A549 treated with dexamethasone at 1 μM for 4 hours (cell line): ENCODE measurements at places on chromosomes 13 and 19. TPM values are rescaled to one million over a fixed set of nuclear protein-coding genes. Genes with fewer than 3 reads are reported as not detected.

Gene ZNF14
- total RNA-seq, result 2.0 to 2.5 TPM (median 2.1 TPM) in 5 replicates

Gene ZNF878
- total RNA-seq, result not detected in 5 replicates

Gene DGKH
- 5.1 to 7.9 TPM (median 7.3 TPM) in 5 replicates for total RNA-seq

Gene CEACAM16
- 0.05 to 0.14 TPM (median 0.08 TPM) in 4 of 5 replicates, not detected in the other for total RNA-seq

Gene DHDH
- total RNA-seq, result 0.62 to 1.5 TPM (median 1.2 TPM) in 5 replicates

Gene ELAVL1
- 66.0 to 76.3 TPM (median 73.6 TPM) in 5 replicates for total RNA-seq

Gene ARHGEF18
- 50.2 to 86.6 TPM (median 76.5 TPM) in 5 replicates for total RNA-seq

Gene LGALS13
- total RNA-seq, result not detected in 5 replicates

Gene SULT2A1
- total RNA-seq, result 0.03 to 0.04 TPM in 2 of 5 replicates, not detected in the others

Gene STOML3
- not detected in 5 replicates for total RNA-seq

Gene ZIM2
- not detected in 5 replicates for total RNA-seq

Gene CNN2
- 93.3 to 117 TPM (median 109 TPM) in 5 replicates for total RNA-seq

Gene KLF1
- 0.11 TPM in 1 of 5 replicates, not detected in the others for total RNA-seq

Gene ZNF808
- 0.06 to 0.26 TPM (median 0.16 TPM) in 5 replicates for total RNA-seq

Gene TPTE2
- not detected in 5 replicates for total RNA-seq

Gene ZNF763
- not detected in 5 replicates for total RNA-seq

Gene PGLYRP1
- not detected in 5 replicates for total RNA-seq

Gene GRIN3B
- total RNA-seq, result 1.7 to 3.9 TPM (median 3.0 TPM) in 5 replicates

Gene GGN
- total RNA-seq, result 0.06 to 0.72 TPM (median 0.35 TPM) in 5 replicates

Gene TSHZ3
- total RNA-seq, result 2.3 to 3.1 TPM (median 2.8 TPM) in 5 replicates

Gene ZSCAN4
- not detected in 5 replicates for total RNA-seq

Gene ZNF285
- 2.0 to 2.9 TPM (median 2.3 TPM) in 5 replicates for total RNA-seq

Gene MYH14
- total RNA-seq, result 4.4 to 7.8 TPM (median 7.2 TPM) in 5 replicates

Gene ZNF829
- 0.31 to 0.73 TPM (median 0.37 TPM) in 5 replicates for total RNA-seq

Gene ASF1B
- 25.2 to 28.6 TPM (median 28.1 TPM) in 5 replicates for total RNA-seq

Gene CYP4F8
- total RNA-seq, result not detected in 5 replicates

Gene XAB2
- 18.9 to 29.4 TPM (median 26.3 TPM) in 5 replicates for total RNA-seq

Gene KLK15
- total RNA-seq, result not detected in 5 replicates

Gene FXYD3
- total RNA-seq, result 0.33 to 0.67 TPM (median 0.42 TPM) in 5 replicates

Gene TMEM190
- total RNA-seq, result 0.86 to 1.9 TPM (median 1.1 TPM) in 5 replicates

Gene PEAK3
- total RNA-seq, result 0.15 to 0.41 TPM (median 0.31 TPM) in 5 replicates

Gene DZIP1
- 10.8 to 14.9 TPM (median 13.0 TPM) in 5 replicates for total RNA-seq

Gene WASF3
- total RNA-seq, result 0.10 to 0.15 TPM (median 0.12 TPM) in 5 replicates

Gene FPR3
- total RNA-seq, result not detected in 5 replicates

Gene ZNF724
- total RNA-seq, result 0.63 to 1.7 TPM (median 0.92 TPM) in 5 replicates

Gene URAD
- total RNA-seq, result not detected in 5 replicates

Gene PTH2
- not detected in 5 replicates for total RNA-seq

Gene SBK2
- 1.3 to 2.6 TPM (median 1.8 TPM) in 5 replicates for total RNA-seq

Gene PPP1R13L
- total RNA-seq, result 32.4 to 52.2 TPM (median 43.0 TPM) in 5 replicates

Gene NTN5
- total RNA-seq, result 0.07 to 0.29 TPM (median 0.19 TPM) in 5 replicates

Gene C1QTNF9
- total RNA-seq, result not detected in 5 replicates

Gene ONECUT3
- 0.01 TPM in 2 of 5 replicates, not detected in the others for total RNA-seq

Gene CYSLTR2
- not detected in 5 replicates for total RNA-seq

Gene ZNF558
- 5.7 to 8.2 TPM (median 6.9 TPM) in 5 replicates for total RNA-seq

Gene LILRA1
- total RNA-seq, result not detected in 5 replicates

Gene KLK7
- total RNA-seq, result not detected in 5 replicates

Gene AP3D1
- 56.3 to 87.5 TPM (median 80.0 TPM) in 5 replicates for total RNA-seq

Gene ZNF93
- not detected in 5 replicates for total RNA-seq

Gene GSX1
- not detected in 5 replicates for total RNA-seq

Gene CEACAM1
- 1.1 to 2.7 TPM (median 2.2 TPM) in 5 replicates for total RNA-seq

Gene MED26
- 3.9 to 6.3 TPM (median 5.9 TPM) in 5 replicates for total RNA-seq

Gene LRP3
- 27.3 to 56.1 TPM (median 54.8 TPM) in 5 replicates for total RNA-seq

Gene TJP3
- total RNA-seq, result 0.18 to 0.61 TPM (median 0.51 TPM) in 5 replicates

Gene SIGLEC12
- total RNA-seq, result not detected in 5 replicates

Gene ZNF492
- total RNA-seq, result not detected in 5 replicates

Gene ZFP30
- 5.7 to 9.3 TPM (median 8.0 TPM) in 5 replicates for total RNA-seq

Gene CHAF1A
- 18.1 to 25.2 TPM (median 23.6 TPM) in 5 replicates for total RNA-seq
